ENCODE measurements at places on chromosomes 12 and 14.

GRCh38 chr14:69023035-69023434, 43.9 kb upstream of the ACTN1 start:
- no peak for DNase-seq

DNA sequence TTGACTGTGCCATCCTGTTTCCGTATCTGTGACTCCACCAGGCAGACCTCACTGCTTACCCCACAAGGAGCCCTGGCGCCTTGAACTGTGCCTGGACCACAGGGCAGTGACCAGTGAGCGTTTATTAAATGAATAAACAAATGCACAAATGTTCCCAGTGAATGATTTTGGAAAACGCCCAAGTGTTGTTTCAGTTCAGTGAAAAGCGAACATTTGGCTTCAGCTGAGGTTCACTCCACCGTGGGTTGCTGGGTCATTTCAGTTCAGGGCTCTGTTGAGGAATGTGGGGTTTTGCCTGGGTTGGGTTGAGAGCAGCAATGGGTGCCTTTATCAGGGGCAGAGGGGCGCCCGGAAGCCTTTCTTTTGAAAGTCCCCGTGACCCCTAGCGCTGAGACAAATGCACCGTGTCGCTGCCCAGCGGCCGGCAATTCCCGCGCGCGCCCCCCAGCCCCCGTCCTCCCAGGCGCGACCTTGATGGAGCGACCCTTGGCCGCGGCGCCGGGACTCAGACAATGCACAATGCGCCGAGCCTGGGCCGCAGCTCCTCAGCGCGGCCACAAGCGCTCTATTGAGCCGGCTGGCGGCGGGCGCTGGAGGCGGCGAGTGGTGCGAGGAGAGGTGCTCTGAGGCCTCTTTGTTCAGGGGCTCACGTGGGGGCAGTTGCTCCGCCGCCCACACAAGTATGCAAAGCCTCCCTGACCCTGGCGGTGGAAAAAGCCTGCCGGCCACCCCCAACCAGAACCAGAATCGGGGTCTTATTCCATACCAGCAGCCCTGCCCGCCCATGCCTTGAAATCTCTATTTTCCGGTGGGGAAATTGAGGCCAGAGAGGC, 40.5 kb upstream of the CLMN start:
- DNase-seq = peak; percentile 87

GRCh38 chr12:113647048-113647447, 175.4 kb upstream of the LHX5 start:
- peak; percentile 11 for DNase-seq

GRCh38 chr14:22018890-22019289, 345.3 kb upstream of the OR4E1 start:
- no peak for DNase-seq

- peak; percentile 59 for DNase-seq
Measured at GRCh38 chr12:47767216-47767724, 5.8 kb upstream of the SLC48A1 start.

DNA sequence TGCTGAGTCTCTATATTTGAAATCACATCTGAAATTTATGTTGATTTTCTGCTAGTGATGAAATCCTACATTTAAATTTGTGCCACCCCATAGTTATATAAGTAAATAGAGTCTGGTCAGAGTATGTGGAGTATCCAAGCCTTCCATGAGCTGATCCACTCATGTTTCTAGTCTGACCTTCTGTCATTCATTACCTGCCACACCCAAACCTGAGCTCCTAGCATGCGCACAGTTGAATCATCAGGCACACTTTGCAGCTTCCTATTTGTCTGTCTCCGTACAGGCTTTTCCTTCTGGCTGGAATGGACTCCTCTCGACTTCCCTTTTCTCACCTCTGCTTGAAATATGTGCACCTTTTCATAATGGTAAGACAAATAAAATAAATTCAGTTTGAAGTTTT, 45.3 kb upstream of the LRIG3 start:
- DNase-seq = no peak

GRCh38 chr14:96160913-96161310, 43.7 kb upstream of the BDKRB2 start:
- no peak for DNase-seq

- DNase-seq = no peak
Measured at GRCh38 chr14:41350476-41350875, 256.2 kb upstream of the LRFN5 start.

All from midbrain (tissue), 1 donor.